NCI-H2029 (cell line): ENCODE measurements at places on chromosomes 16 and 17.

DNA sequence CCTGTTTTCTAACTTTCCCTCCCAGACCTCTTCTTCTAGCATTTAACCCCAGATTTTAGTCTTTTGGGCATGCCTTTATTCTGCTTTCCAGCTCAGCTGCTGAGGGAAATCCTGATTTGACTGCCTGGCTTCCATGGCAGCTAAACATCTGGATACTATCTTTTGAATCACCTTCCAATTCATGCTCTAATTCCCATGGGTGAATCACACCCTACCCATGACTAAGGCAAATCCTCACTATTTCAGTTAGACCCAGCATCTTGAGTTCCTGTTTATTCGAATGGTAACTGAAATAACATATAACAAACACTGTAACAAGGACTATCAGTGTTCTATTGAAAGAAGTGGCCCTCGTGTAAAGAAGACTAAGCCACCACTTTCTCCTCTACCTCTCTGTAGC is 29.8 kb downstream of the CA10 start:
- no peak for DNase-seq

- DNase-seq: no peak
Observed at GRCh38 chr17:29162909-29163341, 17.3 kb downstream of the MYO18A start.

DNA sequence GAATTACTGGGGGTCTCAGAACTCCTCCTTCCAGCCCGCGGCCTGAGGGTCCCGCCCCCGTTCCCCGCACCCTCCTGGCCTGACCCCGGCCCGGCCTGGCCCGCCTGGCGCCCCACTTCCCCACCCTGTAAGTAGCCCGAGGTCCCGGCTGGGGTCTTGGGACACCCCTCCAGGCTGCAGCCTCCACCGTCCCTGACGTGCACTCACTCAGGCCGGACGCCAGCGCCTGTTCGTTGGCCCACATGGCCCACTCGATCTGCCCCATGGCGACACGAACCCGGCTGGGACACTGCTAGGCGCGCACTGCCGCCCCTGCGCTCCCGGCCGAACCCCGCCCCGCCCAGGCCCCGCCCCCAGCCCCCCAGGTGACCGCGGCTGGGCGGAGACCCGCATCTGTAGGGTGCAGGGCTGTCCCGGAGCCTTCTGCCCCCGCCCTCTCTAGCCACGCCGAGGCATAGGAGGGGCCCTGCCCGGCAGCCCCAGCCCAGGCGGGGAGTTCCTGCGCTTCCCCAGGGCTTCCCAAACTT is at the start of gene CYBA:
Gene CYBA (minus strand): TSS at position 305 of the 527 bp plus-strand sequence. CDS start 40 bp downstream, at position 265.
- DNase-seq: peak; percentile 13

GRCh38 chr17:45234641-45235415 is 13.1 kb downstream of the FMNL1 start:
- DNase-seq: no peak

- DNase-seq: no peak
Observed at GRCh38 chr17:19712436-19713004, 3.9 kb downstream of the SLC47A2 start.

DNA sequence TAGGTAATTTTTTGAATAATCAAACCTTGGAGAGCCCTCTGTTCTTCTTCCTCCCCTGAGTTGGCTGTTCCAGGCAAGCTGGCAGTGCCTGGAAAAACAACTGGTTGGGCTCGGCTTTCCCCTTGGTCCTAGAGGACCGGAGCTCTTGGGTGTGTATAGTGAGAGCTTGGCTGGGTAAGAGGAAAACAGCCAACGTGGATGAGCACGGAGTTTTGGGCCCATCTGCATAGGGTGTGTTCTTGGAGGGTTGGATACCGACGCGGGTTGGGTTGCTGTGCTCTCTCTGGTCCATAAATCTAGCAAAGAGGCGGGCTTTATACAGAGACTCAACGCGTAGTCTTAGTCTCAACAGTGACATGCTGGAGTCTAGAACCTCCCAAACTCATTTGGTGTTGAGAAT is 23.2 kb downstream of the ITGB3 start:
- peak; percentile 78 for DNase-seq

- DNase-seq: no peak
Observed at GRCh38 chr17:68832109-68832802, 122.9 kb downstream of the ABCA8 start.

GRCh38 chr17:7959503-7960253 is 27.7 kb downstream of the CNTROB start:
- no peak for DNase-seq

- no peak for DNase-seq
Observed at GRCh38 chr16:17129971-17130370, 340.8 kb downstream of the XYLT1 start.

- no peak for DNase-seq
Observed at GRCh38 chr17:40317345-40317873, 8.4 kb downstream of the RARA start.

GRCh38 chr17:68085771-68086381 is 50.3 kb downstream of the KPNA2 start:
- no peak for DNase-seq

GRCh38 chr16:57045694-57046381 is 46.5 kb upstream of the CPNE2 start:
- no peak for DNase-seq

GRCh38 chr16:19748389-19749168 is 30.5 kb downstream of the IQCK start:
- DNase-seq: no peak

- no peak for DNase-seq
Observed at GRCh38 chr16:14043793-14044192, 27.3 kb upstream of the MRTFB start.

DNA sequence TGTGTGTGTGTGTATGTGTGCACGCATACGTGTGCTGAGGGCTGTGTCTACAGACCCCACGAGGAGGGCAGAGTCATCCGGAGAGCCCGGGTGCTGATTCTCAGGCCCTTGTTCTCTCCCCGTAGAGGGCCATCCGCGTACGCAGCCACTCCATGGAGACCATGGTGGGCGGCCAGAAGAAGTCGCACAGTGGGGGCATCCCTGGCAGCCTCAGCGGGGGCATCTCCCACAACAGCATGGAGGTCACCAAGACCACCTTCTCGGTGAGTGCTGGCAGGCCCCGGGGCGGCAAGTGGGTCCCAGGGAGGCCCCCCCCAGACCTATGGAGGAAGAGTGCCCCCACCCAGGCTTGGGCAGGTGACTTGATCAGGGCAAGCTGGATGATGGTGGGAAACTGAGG is 45.5 kb downstream of the OR1D5 start:
- DNase-seq: no peak

DNA sequence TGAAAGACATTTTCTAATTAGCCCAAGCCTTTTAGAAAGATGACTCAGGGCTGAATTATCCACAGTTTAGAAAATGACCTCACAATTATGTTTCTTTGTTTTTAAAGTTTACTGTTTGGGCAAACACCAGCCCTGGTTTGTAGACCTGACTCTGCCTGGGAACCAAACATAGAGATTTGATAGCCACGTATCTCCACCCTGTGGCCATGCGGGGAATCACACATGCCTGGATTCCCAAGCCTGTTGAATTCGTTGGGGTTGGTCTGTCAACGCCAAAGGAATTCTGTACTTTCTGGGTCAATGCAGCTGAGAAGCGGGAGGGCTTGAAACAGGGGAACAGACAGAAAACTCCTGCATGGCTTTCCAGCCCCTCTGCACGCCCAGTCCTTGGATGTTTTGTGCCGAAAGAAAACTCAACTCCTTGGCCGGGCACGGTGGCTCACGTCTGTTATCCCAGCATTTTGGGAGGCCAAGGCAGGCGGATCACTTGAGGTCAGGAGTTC is 26.9 kb downstream of the CD300A start:
- no peak for DNase-seq

DNA sequence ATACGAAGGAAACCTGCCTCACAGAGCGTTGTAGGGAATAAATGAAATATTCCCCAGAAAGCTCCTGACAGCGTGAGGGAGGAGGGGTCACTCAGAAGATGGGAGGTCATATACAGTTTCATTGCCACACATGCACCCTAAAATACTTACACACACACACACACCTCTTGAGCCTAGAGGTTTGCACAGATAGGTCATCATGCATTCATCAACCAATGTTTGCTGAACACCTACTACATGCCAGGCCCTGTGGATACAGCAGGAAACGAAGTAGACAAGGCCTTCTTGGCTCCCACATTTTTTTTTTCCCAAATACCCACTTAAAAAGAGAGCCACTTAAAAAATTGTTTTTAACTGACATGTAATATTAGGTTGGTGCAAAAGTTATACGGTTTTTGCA is 907 bp upstream of the PLLP start:
- no peak for DNase-seq

GRCh38 chr17:32315171-32315570 is 26.8 kb downstream of the C17orf75 start:
- DNase-seq: no peak

- DNase-seq: peak; percentile 80
Observed at GRCh38 chr17:17900615-17901520, 64.1 kb upstream of the SREBF1 start.

- no peak for DNase-seq
Observed at GRCh38 chr17:9842057-9842758, 16.5 kb downstream of the GLP2R start.

DNA sequence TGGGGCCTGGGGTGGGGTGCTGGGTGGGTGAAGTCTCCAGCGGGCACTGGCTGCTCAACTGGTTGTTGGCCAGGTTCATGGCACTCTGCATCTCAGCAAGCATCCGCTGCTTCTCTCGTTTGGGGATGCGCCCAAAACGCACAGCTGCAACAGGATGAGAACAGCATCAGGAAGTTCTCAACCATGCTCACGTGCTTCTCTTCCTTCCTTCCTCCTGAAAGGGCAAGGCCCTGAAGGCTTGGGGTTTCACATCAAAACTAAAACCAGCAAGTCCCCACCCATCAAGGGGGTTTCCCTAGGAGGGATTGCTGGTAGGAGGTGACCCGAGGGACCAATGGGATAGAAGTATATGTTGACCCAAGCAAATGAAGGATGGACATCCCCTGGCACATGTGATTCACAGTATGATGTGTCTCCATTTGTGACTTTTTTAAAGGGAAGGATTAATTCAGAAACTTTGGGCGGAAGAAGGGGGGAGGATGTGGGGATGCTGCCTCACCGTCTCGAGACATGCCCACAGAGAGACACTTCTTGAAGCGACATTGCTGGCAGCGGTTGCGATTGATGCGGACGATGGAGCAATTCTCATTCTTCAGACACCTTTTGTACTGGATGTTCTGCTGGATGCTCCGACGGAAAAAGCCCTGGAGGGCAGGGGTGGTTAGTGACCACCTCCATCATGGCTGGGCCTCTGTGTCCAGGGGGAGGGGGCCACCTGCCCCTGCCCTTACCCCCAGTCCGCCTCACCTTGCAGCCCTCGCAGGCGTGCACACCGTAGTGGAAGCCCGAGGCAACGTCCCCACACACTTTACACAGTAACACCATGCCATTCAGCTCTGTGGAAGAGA is 4.2 kb downstream of the NR1D1 start:
- DNase-seq: no peak

DNA sequence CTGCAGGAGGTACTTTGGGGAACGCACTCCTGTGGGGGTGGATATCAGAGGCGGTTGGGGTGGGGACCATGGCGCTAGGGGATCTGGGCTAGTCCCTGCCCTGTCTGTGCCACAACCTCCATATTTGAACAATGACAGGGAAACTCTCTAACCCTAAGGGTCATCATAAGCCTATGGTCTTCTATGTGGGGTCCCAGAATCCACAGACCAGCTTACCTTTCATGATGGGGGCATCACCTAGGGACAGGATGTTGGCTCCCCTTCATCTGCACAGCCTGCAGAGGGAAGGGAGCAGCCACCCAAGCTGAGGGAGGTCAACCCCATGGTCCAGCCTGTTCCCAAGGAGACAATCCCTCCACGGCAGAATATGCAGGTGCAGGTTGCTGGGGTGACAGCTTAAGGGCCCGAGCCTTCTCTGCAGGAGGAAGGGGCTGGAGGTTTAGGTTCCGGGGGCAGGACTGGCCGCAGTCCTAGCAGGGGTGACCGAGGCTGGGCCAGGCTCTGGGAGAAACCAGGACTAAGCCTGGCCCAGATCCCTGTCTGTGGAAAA is 1.7 kb downstream of the ORAI3 start:
- no peak for DNase-seq

GRCh38 chr17:75535119-75535537 is 9.6 kb downstream of the LLGL2 start:
- no peak for DNase-seq

DNA sequence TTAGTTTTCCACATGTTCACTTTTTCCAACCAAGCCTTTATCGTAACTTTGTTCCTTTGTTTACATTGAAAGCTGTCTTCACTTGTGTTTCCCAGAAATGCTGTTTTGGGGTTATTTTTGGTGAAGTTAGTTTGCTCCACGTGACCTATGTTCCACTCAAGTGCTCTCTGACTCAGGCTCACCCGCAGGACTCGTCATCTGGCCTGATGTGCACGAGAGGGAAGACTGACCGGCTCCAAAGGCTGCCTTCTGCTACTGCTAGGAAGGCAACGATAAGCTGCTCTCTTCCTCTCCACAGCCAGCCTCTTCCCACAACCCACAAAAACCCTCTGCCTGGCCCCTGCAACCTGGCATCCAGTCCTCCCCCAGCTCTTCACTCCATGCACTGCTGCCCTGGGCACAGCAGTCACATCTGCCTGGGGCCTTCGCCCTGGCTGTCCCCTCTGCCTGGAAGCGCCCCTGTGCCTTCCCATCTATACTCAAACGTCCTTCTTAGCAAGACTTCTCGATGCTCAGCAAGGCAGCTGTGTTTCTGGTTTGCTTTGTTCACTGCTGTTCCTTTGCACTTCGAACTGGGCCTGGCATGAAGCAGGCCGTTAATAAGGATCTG is 28.0 kb downstream of the ZCCHC14 start:
- DNase-seq: no peak

DNA sequence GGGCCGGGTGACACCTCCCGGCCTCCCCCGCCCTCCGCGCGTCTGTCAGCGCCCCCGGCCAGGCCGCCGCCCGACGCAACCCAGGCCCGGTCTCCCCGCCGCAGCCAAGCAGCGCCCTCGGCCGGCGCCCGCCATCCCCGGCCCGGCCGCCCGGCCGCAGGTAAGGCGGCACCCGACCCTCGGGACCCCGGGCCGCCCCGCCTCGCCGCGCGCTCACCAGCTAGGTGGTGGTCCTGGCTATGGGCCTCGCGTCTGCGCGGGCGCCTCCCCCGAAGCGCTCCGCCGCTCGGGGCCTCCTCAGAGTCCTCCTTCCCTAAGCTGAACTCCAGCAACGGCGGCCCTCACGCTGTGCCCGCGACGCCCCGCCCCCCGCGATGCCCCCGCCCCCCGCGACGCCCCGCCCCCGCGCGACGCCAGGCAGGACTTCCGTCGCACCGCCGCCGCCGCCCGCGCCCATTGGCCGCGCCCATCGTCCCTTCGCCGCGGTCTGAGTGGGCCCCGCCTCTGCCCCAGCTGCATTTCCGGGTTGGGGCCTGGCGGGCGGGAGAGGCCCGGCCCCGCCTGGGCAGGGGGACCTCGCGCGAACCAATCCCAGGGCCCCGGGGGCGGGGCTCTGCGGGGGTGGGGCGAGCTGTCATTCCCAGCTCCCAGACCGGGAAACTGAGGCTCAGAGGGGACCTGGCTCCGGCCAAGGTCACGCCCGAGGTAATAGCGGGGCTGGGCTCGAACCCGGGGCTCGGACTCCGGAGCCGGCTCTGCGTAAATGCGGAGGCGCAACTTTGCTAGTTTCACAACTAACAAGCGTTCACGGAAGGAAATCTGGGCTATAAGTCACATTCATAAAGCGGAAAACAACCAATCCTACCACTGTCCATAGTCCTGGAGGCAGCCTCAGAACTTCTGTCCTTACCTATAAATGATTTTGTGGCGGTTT is 9.0 kb upstream of the KCTD5 start:
- peak; percentile 91 for DNase-seq

GRCh38 chr16:88548131-88548874 is 21.9 kb upstream of the ZC3H18 start:
- no peak for DNase-seq

- no peak for DNase-seq
Observed at GRCh38 chr16:1812732-1813163, 13.9 kb downstream of the HAGH start.

- no peak for DNase-seq
Observed at GRCh38 chr16:2149630-2150417, 1.4 kb downstream of the RAB26 start.
